ENCODE measurements at places on chromosomes 1 and 21.

GRCh38 chr1:47187231-47187925 is 2.5 kb downstream of the PDZK1IP1 start:
- no peak for DNase-seq

DNA sequence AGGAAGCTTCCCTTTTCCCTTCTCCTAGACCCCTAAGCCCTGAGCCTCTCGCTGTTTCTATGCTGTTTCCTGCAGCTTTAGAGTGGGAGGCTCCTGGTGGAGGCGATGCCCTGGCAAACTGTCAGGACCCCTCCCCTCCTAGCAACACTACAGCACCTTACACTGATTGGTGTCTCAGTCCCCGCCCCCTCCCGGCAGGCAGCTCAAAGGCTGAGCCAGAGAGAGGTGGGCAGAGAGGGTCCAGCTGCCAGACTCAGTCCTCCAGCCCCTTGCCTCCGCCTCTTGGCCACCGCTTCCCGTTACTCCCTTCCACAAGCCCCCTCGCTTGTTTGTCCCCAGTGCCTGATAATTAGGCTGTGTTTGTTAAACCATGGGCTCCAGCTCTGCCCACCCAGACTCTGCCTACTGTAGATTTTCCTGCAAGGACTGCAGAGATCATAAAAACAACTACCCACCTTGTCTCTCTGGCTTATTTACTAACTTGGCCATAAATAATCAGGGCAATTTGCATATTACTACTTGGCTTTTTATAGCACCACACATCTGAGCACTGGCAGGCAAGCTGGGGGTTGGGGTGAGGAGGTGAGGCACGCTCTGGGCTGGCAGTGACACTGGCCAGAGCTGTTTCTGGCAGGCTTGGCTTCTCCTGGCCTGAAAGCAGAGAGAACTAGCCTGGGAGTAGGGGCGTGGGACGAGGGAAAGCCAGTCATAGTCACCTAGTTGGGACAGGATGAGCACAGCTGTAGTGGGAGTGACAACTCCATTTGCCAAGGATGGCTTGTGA is 107.5 kb downstream of the CSMD2 start:
- no peak for DNase-seq

DNA sequence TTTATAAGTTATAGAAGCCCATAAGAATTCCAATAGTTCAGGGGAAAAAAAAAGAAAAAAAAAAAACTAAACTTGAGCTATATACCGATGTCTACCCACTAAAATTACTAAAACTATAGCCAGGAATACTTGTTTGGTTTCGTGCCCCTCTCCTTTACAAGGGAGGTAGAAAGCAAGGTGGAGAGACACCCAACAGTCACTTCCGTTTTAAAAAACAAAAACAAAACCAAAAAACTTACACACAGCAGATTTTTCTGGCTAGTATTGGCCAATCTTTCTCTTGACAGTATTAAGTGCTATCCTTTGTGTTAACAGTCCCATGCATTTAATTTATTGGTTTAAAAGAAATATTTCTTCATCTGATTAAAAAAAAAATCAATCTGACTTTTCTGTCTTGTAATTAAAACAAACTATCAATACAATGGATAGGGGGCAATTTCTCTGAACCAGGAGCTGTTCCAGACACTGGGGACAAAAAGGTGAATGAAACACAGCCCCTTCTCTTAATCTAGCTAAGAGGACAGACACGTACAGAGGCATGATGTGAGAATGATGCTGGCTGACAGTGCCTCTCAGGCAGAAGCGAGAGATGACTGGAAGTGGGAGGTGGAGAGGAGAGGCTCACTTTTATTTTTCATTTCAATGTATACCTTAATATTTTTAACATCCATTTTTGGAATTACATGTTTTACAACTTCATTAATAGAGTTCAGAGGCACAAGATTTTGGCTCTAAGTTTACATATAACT is 214.8 kb downstream of the RERE start:
- DNase-seq: peak; percentile 30

GRCh38 chr1:47843781-47844557 is 153.2 kb downstream of the TRABD2B start:
- DNase-seq: no peak

GRCh38 chr1:150186789-150187559 is 37.3 kb downstream of the PLEKHO1 start:
- no peak for DNase-seq

GRCh38 chr1:210125143-210125542 is 107.5 kb upstream of the SERTAD4 start:
- no peak for DNase-seq

- DNase-seq: no peak
Observed at GRCh38 chr21:45838634-45839033, 142.9 kb upstream of the COL6A1 start.

GRCh38 chr1:14519976-14520375 is 78.5 kb upstream of the KAZN start:
- DNase-seq: no peak

- no peak for DNase-seq
Observed at GRCh38 chr1:206534552-206534951, 27.2 kb downstream of the RASSF5 start.

- no peak for DNase-seq
Observed at GRCh38 chr1:59977075-59977410, 50.5 kb upstream of the CYP2J2 start.

GRCh38 chr1:157154940-157155514 is 16.8 kb upstream of the ETV3 start:
- DNase-seq: no peak

GRCh38 chr1:26890467-26890796 is 349 bp upstream of the GPN2 start:
- no peak for DNase-seq

DNA sequence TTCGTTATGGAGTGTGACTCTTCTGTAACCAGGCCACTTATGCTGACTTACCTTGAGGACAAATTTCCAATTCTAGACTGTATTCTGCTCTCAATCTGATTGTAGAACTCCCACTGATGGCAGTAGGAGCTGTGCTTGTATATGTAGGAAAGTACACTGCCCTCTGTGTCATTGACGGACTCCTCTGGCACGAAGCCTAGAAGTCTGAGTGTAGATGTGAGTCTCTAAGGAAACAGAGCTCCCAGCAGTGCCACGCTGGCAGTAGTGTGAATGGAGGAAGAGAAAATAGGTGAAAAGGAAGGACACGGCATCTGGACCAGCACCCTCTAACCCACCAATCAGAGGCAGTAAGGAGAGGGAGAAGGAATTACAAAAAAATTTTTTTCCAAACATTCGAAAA is 130.4 kb upstream of the ADGRL2 start:
- no peak for DNase-seq

GRCh38 chr1:44655609-44656008 is 18.7 kb downstream of the TMEM53 start:
- DNase-seq: no peak

GRCh38 chr21:33289199-33289819 is 23.1 kb downstream of the IL10RB start:
- no peak for DNase-seq

DNA sequence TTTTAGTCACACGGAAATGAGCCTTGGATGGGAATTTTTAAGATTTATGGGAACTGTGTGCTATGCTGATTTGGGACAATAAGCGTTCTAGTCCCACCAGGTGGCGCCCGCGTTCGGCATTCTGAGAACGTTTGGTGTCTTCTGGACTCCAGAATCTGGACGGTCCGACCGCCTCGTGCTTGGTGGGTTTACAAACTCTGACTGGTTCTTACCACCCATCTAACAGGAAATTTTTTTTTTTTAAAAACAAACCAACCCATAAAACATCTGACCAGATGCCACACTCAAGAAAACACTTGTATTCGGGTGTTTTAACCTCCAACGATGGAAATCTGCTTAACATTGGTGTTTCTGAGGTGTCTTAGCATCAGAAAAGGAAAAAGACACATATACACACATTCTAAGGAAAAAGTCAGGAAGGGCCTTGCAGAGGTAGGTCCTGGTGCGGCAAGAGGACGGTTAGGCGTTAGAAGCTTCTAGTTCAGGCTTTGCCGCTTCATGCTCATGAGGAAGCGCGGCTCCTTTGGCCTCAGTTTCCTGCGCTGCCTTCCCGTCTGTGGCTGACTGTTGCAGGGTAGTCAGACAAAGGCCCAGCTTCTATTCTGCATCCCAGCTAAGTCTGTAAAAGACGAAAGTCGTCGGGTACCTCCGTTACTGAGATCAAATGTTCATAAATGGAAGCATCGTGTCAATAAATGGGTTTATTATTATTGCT is 814 bp upstream of the DYRK3 start:
- DNase-seq: peak; percentile 45

DNA sequence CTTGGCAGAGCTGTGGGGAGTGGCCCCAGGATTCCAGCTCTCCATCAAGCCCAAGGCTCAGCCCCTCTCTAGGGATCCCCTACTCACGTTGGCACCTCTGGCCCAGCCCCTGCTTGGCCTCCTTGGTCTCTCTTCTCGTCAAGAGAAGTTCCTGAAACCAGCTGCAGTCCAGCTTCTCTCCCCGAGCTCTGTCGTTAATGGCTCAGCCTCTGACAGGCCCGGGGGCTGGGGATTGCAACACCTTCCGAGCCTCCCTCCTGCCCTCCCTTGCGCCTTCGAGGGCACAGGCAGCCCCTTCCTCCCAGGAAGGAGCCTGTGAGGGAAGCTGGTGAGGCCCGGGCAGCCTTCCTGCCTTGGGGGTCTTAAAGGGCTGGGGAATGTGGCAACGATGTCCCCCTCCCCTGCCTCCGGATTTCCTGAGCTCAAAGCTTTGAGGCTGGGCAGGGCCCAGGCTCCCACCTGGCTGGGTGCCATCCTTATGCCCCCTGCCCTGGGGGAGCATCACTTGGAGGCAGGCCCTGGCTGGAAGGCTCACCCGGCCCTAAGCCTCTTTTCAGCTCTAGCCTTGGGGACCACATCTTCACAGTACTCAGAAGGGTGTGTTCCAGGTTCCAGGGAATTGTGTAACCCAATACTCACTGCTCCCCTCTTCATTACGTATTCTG is at the start of gene CSF3R:
CSF3R (minus strand) TSS at position 190 of the 665 bp plus-strand sequence. CDS start 3,417 bp downstream, outside the sequence.
- DNase-seq: no peak

GRCh38 chr1:26784023-26784871 is 3.5 kb upstream of the PIGV start:
- peak; percentile 55 for DNase-seq

All from NCI-H1417 treated with DMSO at 0.1 percent for 48 hours (cell line).